ENCODE measurements at places on chromosomes 5 and 9.

DNA sequence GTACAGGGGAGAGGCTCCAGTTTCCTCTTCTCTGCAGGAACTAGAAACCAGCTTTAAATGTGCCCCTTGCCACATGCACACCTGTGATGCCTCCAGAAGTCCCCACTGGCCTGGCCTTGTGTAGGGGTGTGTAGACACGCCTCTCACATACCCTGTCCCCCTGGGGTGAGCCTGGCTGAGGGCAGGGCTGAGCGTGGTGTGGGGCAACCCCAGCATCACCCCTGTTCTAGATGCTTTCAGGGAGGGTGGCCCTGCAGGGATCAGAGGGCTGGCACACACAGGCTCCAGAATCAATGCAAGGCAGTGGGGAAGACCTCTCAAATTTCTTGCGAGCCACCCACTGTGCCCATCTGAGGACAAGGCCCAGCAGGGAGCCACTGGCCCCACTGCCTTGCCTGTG is 54.7 kb downstream of the NXNL2 start:
- DNase-seq, result no peak

DNA sequence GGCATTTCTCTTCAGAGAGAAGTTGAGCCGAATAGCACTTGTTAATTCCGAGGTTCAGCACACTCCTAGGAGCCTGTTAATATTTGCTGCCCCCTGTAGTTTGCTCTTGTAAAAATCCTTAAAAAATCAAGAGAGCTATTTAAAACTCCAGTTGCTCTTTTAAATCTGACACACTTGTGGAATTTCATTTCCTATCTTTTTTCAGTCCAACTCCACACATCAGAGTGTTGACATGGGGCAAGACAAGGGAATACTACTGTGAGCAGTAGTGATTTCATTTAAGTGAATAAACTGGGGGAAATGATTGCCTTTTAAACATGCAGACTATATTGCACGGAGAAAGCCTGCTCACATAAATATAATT is 1096.3 kb upstream of the DMAC1 start:
- DNase-seq, result peak; percentile 52

DNA sequence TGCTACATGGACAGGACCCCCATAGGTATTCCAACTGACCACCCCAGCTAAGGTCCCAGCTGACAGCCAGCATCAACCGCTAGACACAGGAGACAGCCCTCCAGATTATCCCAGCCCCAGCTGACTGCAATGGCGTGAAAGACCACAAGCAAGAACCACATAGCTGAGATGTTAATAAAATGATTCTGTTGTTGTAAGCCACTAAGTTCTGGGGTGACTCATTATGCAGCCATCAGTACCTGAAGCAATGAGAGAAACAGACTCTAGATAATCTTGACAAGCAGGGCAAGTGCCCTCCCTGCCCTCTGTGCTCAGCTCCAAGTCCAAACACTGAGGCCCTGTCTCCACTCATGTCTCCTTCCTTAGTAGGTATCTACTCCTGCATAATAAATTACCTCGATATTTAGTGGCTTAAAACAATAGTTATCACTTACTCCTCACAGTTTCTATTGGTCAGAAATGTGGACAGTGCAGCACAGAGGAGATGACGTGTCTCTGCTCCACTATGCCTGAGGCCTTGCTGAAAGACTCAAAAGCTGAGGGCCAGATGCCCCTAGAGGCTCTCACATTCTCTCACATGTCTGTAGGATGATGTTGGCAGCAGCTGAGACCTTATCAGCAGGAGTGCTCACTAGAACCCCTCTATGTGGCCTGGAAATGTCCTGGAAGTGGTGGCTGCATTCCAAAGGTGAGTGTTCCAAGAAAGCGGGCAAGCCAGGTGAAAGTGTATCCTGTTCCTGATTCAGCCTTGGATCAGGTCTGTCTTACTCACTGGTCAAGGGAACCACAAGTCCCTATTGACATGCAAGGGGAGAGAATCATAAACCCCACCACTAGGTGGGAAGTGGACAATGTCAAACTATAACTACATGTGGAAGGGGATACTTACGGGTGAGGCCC is 2.5 kb downstream of the MGAT1 start:
- no peak for DNase-seq

DNA sequence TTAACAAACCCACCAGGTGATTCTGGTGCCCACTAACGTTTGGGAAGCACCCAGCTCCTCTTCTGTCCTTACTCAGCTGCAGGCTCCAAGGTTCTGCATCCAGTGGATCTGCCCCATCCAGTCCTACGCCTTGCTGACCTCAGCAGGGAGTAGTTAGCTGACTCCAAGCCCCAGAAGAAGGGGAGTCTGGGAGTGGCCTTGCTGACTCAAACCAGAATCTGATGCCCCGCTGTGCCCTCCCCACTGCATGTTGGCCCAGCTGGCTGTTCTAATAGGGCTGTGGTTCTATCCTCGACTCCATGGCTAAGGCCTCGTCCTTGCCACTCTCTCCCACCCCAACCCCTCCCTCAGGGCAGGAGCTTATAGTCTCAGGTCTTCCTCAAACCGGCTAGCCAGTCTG is 136.3 kb downstream of the TTLL11 start:
- DNase-seq, result no peak

GRCh38 chr9:19495186-19496028 is 86.6 kb downstream of the ACER2 start:
- no peak for DNase-seq

DNA sequence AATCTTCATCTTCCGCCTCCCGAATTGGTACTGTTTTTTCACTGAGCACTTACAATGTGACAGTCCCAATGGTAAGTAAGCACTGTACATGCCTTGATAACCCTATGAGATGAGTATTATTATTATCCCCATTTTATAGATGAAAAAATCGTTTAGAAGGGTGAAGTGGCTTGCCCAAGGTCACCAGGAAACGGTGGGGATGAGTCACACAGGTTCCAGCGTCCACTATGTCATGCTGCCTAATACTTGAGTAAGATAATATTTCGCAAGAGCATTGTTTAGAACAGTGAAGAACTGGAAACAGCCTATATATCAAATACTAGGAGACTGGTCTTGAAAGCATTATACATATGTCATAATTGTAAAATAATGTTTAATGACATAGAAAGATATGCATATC is 12.9 kb downstream of the HAND1 start:
- no peak for DNase-seq

DNA sequence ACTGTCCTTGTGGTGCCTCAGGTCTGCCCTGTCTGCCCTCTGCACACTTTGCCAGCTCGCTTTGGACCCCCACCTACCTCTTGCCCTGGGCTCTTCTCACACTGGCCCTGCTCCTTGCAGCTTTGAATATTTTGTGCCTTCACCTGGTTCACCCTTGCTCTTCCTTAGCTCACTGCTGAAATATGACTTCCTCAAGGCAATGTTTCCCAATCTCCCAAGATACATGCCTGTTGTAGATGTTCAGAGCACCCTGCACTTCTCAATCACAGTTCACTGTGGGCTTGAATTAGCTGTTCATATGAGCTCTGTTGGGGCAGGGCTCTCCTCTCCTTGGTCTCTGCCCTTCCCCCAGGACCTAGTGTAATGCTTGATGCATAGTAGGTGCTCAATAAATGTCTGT is 8.0 kb downstream of the AFAP1L1 start:
- no peak for DNase-seq

DNA sequence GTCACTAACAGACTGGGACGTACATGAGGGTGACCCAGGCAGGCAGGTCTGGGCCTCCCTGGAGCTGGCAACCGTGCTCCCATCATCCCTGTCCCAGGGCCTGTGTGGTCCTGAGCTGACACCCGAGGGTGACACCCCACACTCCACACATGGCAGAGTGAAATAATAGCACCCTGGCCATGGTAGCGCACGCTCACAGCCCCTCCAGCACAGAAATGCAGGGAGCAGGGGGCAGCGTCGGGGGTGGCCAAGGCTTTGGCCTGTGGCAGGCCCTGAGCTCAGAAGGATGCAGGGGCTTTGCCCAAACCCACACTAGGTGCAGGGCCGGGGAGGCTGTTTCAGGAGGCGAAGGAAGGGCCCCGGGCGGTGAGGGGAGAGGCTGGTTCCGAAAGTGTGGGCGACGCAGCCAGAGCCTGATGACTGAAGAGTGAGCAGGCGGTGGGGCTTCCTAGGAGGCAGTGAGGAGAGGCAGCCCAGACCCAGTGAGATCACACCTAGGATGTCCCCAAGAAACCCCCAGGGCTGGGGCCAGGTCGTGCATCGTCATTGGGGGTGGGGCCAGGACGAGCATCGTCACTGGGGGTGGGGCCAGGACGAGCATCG is 12.9 kb downstream of the OR2V2 start:
- DNase-seq, result peak; percentile 59

DNA sequence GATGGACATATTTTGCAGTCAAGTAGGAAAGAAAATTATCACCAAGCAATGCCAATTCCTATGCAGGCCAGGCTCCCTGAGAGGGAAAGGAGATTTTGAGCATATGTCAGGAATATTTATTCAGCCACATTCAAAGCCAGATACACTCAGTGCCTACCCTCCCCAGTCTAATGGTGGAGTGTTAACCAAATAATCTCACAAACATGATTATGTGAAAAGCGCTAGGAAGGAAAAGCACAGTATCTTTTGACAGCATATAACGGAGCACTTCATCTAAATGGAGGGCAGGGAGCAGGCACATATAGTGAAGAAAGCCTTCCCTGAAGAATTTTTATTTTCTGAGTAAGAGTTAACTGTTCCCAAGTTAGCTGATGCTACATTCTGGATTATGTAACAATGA is 80.3 kb upstream of the SLC30A5 start:
- no peak for DNase-seq

GRCh38 chr9:98324801-98325200 is 69.4 kb upstream of the TBC1D2 start:
- DNase-seq, result no peak

DNA sequence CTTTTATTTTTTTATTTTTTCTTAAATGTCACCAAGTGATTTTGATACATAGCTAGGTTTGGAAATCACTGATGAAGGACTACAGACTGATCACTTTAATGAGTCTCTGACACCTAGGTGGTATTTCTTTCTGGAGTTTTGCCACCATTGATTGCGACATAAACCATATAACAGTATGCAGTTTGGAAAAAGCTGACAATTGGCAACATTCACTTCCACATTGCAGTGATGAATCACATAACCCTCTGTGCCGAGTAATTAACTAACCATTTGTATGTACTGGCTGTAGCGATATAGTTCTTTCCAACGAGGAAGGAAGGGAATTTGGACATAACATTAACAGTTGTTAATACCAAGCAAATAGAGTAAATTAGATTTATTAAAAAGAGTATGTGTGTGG is 222.9 kb upstream of the EFNA5 start:
- no peak for DNase-seq

GRCh38 chr5:74851684-74852353 is 14.4 kb downstream of the FAM169A start:
- DNase-seq, result no peak

- no peak for DNase-seq
These were observed 274.0 kb upstream of the DAPK1 start for GRCh38 chr9:87223392-87224246.

- peak; percentile 59 for DNase-seq
These were observed 21.3 kb upstream of the GBGT1 start for GRCh38 chr9:133184971-133185370.

- no peak for DNase-seq
These were observed 16.7 kb downstream of the SLC28A3 start for GRCh38 chr9:84323858-84324257.

DNA sequence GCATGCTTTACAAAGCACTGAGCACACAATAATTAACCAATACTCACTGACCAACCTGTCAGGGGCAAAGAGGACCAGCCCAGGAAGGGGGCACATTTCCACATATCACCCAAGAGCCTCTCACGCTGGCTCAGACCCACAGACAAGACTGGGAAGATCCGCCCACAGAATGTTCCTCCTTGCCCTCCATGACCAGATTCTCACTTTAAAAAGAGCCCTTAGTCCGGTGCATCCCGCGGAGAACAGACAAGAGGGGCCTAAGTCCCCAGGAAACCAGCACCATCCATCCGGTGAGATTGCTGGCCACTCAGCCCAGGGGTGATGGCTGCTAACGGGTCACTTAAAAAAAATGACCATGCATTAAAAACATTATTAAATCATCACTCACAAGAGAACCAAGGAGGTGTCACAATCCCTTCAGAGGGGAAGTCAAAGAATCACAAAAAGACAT is 32.9 kb downstream of the SEMA4D start:
- no peak for DNase-seq

DNA sequence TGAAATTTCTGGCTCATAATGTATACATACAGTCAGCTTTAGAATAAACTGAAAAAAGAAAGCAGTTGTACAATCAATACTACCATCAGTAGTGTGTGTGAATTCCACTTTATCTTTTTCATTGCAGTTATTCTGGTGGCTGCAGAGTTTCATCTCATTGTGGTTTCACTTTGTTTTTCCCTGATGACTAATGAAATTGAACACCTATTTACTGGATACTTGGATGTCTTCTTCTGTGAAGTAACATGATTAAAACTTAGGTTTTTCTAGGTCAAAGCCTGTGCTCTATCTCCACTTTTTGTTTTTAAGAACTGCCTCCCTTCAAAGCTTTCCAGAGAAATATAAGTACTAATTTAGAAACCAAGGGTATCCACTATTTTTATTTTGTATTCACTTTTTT is 174.3 kb downstream of the TRPM3 start:
- no peak for DNase-seq

DNA sequence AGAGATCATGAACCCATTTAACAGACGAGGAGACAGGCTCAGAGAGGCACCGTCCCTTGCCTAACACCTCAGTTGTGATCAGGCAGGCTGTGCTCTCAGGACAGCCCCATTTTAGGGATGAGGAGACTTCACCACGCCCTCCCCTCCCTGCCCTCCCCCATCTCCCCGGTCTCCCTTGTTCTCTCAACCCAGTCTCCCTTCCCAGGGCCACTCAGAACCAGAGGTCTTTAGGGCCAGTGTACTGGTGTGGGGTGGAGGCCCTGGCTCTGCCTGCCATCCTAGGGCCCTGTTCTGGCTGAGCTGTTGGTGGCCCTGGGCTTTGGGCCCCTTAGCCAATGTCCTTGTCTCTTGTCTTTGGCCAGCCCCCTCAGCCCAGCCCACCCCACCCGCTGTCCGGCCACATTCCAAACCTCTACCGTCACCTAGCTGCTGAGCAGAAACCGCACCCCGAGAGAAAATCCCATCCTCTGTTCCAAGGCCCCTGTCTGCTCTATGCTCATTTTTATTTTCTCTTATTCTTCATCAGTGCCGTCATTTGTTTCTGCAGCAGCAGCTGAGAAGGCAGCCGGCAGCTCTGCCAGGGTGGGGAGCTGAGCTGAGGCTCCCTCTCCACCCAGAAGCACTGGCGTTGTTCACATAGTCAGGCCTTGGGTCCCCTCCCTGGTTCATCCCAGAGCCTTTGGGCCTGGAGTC is 33.9 kb downstream of the OLFML2A start:
- no peak for DNase-seq

- peak; percentile 33 for DNase-seq
These were observed 19.7 kb downstream of the ANXA2R start for GRCh38 chr5:43020399-43020746.

DNA sequence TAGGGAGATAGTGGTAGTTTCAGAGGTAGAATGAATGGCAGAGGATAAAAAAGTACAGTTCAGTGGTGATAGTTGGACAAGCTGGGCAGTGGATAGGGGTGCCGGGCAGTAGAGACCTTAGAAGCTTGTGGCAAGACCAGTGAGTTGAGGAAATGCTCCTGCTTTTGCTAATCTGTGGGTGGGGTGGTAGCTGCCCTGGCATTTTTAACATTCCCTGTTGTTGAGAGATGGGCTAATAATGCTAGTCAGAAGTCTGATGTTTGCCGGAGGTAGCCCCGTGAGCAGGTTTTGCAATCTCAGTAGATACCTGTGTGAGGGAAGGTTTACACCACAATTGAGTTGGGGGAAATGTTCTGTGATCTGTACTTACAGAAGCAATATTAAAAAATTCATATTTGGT is 91.1 kb downstream of the TRIO start:
- no peak for DNase-seq
